NCI-H510A (cell line): ENCODE measurements at places on chromosomes 3 and 15.

GRCh38 chr3:100044369-100044768 lies 69.9 kb downstream of the FILIP1L start:
- no peak for DNase-seq

DNA sequence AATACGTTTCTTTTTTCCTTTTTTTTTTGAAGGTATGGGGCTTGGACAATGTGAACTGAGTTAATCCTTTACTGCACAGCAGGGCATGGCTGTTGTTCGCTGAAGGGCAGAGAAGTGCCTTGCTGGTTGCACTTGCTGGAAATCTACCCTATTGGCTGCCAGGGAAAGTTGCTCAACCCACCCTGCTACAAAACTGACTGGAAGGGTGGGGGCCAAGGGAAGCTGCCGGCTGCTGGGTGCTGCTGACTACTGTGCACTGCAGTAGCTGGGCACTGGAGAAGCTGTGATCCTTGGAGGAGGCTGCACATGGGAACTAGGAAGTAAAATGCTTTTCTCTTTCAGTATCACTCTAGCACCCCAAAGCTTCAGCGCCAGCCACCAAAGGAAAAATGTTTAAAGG lies 70.5 kb downstream of the ETV5 start:
- no peak for DNase-seq

DNA sequence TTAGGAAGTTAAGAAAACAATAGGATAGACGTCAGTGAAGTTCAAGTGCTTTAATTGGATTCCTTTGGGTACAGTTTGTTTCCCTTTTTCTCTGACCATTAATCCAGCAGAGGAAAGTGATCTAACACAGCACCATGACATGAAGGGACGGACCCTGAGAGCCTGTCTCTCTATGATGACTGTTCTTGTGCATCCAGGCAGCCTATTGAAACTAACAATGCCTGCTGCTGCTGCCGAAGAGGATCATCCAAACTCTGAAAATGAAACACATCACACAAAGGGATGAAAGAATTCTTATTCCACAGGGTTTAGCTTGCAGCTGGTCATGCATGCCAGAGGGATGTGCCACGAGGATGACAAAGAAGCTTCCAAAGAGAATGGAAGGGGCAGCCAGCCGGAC lies 75.5 kb downstream of the ZBTB20 start:
- no peak for DNase-seq

DNA sequence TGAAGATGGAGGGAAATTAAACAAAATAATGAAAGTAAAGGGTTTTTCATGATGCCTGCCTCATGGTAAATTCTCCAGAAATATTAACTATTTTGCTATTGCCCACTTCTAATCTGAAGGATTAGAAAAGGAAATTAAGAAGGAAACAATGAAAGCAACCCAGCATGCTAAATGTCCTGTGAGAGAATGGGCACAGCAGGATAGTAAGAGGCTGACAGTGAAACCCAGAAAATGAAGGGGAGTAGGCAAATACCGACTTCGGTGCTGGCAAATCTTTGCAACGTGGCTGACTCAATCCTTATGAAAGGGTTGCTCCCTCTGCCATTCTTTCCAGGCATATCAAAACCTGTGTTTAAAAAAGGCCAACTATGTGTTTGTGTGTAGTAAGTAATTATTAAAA lies 147.5 kb upstream of the SYNPR start:
- DNase-seq: no peak

GRCh38 chr15:85717212-85717611 lies 77.5 kb downstream of the KLHL25 start:
- DNase-seq: no peak

DNA sequence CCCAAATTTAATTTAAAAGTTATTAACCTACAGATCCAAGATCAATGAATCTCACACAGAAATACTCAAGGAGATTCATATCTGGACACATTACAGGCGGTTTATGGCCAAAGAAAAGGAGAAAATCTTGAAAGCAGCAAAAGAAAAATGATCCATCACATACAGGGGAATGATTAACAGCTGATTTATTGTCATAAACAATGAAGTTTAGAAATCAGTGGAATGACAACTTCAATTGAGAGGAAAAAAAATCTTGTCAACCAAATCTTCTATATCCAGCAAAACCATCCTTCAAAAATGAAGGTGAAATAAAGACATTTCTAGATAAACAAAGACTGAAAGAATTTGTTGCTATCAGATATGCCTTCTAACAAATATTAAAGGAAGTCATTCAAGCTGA lies 156.2 kb upstream of the SEMA6D start:
- DNase-seq: no peak

DNA sequence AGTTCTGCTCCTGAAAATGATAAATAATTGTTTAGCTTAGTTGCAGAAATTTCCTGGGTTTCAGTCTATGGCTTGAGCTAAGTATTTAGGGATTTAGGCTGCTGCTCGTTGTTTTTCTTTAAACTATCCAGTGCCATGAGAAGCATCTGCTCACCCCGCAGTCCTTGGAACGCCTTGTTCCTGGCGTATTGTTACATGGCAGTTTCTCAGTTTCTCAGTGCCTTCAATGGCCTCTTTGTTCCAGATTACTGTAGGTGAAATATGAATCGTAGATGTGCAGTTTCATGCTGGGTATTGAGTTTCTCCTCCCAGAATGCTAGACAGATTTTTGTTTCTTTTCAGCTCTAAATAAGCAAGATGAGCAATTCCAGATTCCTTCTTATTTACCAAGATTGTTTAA lies 269.5 kb upstream of the GBE1 start:
- DNase-seq: no peak

- DNase-seq: no peak
These were observed 67.9 kb upstream of the TNIK start for GRCh38 chr3:171528102-171528501.

DNA sequence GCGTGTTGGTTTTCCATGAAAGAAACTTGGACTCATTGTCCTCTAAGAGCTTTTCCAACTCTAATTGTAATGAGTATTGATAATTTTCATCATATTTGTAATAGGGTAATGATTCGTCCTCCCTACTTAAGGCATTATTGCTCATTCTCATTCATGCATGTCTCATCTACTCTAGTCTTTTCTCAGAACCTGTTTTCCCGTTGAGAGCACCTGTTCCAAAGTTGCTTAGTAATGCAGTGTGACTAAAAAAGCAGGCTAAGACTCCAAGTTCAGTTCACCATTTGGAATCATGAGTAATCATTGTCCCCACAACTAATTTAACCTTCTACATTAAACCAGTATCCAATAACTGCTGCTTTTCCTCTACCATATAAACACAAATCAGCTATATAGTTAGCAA lies 84.0 kb downstream of the FILIP1L start:
- DNase-seq: no peak

DNA sequence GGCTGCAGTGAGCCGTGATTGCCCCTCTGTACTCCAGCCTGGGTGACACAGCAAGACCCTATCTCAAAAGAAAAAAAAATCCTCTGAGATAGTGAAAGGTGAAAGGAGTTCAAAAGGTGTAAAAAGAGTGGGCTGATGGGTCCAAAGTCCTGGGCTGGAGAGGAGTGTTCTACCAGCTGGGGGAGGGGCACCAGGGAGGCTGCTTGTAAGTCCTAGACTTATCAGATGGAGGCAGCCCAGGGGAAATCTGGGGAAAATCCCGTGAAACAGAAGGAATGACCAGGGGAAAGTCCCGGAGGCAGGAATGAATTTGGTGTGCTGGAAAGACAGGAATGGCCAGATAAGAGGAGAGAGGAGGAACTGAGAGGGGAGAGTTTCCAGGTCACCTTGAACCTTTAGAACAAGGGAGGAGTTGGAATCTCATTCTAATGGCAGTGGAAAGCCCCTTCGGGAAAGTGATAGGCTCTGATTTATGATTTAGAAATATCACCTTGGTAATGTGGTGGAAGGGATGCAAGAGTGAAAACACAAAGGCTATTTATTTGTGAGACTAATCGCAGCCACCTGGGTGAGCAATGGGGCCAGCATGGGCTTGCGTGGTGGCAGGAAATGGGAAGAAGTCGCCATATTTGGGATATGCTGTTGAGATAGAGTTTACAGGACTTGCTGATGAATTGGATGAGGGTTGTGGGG lies 23.4 kb upstream of the PPP4R2 start:
- DNase-seq: no peak
